Naive thymus-derived CD8-positive, alpha-beta T cell (primary cell): ENCODE measurements at places on chromosomes 4 and X. TPM values are rescaled to one million over a fixed set of nuclear protein-coding genes. Genes with fewer than 3 reads are reported as not detected.

ADAM29 gene
- total RNA-seq, result not detected

TMPRSS11F gene
- total RNA-seq, result not detected

USP26 gene
- total RNA-seq, result not detected

ASB12 gene
- 0.29 TPM for total RNA-seq

ITM2A gene
- 61.1 TPM for total RNA-seq

BST1 gene
- total RNA-seq, result 0.49 TPM

RAB9A gene
- 13.7 TPM for total RNA-seq

NEUROG2 gene
- total RNA-seq, result not detected
